CD4-positive, alpha-beta T cell (primary cell): ENCODE measurements at places on chromosomes 2 and 18. TPM values are rescaled to one million over a fixed set of nuclear protein-coding genes. Genes with fewer than 3 reads are reported as not detected.

- H3K27ac ChIP-seq: no peak overlapping the region
- no peak for DNase-seq
- no peaks in the 10 kb centered on the region for H3K27me3 ChIP-seq
These were observed 118.8 kb downstream of the LDLRAD4 start for GRCh38 chr18:13337369-13337768.

PLEKHA3 gene
- total RNA-seq: 20.1 TPM

RAD51AP2 gene
- not detected for total RNA-seq

DNA sequence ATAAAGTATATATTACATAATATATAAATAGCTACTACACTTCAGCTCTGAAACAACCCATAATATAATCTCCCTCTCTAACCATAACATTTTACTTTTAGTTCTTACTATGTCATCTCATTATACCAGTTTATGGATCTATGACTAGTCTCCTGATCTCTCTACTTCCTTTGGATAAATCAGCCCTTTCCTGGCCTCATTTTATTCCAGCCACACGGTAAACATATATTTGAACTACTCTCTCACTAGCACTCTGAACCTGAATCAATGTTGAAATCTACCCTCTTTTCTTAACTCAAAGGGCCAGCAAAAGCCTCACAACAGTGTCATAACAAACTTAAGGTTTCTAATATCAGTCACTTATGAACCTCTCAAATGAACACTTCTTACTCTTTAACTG, 62.6 kb downstream of the BAZ2B start:
- no peaks in the 10 kb centered on the region for H3K4me1 ChIP-seq
- H3K36me3 ChIP-seq: no peaks in the 10 kb centered on the region
- no peak for DNase-seq
- no peak overlapping the region for H3K4me3 ChIP-seq
- no peaks in the 10 kb centered on the region for H3K27me3 ChIP-seq

DNA sequence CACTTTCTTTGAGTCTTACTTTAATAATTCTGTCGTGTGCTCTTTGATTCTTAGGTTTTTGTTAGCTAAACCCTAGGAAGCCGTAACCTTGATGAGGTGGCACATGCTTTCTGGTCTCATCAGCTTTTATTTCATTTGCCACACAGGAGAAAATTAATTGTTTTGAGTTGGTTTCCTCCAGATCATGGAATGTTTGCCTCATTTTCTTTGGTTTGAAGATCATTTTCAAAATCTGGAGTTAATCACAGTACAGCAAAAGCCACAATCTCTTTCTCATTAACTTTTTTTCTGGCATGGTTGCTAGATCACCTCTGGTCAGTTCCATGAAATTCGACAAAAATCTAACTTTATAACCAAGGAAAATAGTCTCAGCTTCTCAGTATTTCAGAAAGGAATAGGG, 182.9 kb downstream of the MYO1B start:
- DNase-seq: no peak
- no peak overlapping the region for H3K27ac ChIP-seq
- H3K36me3 ChIP-seq: no peaks in the 10 kb centered on the region

CAPN14 gene
- total RNA-seq: 0.30 TPM

WDR35 gene
- total RNA-seq: 2.8 TPM

- no peaks in the 10 kb centered on the region for H3K4me1 ChIP-seq
- H3K36me3 ChIP-seq: no peaks in the 10 kb centered on the region
- DNase-seq: no peak
- no peak overlapping the region for H3K27ac ChIP-seq
- no peak overlapping the region for H3K4me3 ChIP-seq
- no peaks in the 10 kb centered on the region for H3K27me3 ChIP-seq
These were observed 32.3 kb downstream of the SCN9A start for GRCh38 chr2:166343467-166343866.

DNA sequence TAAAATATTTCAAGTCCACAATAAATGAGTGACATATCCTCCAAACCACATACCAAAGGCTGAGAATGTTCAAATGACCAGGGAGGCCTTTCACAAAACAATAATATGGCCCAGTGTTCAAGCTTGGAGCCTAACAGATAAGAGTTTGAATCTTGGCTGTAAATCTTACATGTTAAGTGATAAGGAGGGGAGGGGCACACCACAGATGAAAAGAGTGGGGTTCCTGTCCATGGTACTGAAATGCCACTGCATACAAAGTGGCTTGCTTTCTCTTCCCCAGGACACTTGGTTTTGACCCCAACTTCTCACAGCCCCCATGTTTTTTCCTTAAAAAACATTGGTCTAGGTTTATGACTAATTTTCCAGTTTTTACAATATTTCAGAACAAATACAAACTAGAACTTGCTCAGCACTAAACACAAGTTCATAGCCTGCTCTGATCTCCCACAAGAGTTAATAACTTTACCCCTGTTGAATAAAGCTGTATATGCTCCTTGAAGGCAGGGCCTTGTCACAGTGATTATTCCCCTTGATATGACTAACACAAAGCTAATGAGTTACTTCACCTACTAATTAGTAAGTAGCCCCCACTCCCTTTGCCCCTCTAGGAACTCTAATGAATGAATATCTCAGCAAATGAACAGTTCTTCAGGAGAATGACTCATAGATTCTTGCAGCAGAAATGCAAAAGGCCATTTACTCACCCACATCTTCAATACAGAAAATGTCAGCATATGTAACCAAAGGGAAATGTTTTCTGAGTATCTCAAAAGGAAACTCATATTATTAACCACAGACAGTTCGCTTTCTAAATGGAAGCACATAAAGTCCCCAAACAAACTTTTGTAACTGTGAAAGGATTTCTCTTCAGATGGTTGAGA, 142.2 kb downstream of the SATB2 start:
- DNase-seq: no peak
- H3K27me3 ChIP-seq: no peaks in the 10 kb centered on the region
- no peaks in the 10 kb centered on the region for H3K36me3 ChIP-seq
- H3K4me1 ChIP-seq: no peaks in the 10 kb centered on the region
- H3K4me3 ChIP-seq: no peak overlapping the region
- H3K27ac ChIP-seq: no peak overlapping the region

CACNB4 gene
- total RNA-seq: 0.20 TPM

FN1 gene
- 0.61 TPM for total RNA-seq

GRCh38 chr2:46812361-46813019, 103.1 kb downstream of the MCFD2 start:
- H3K36me3 ChIP-seq: no peaks in the 10 kb centered on the region
- DNase-seq: no peak
- no peak overlapping the region for H3K27ac ChIP-seq
- H3K27me3 ChIP-seq: no peaks in the 10 kb centered on the region
- no peak overlapping the region for H3K4me3 ChIP-seq
- H3K4me1 ChIP-seq: no peaks in the 10 kb centered on the region

GRCh38 chr2:60745761-60746160, 10.3 kb upstream of the PAPOLG start:
- no peak overlapping the region for H3K27ac ChIP-seq
- no peaks in the 10 kb centered on the region for H3K36me3 ChIP-seq
- H3K27me3 ChIP-seq: no peaks in the 10 kb centered on the region
- H3K4me3 ChIP-seq: no peak overlapping the region
- DNase-seq: no peak

POTEC gene
- not detected for total RNA-seq

DNA sequence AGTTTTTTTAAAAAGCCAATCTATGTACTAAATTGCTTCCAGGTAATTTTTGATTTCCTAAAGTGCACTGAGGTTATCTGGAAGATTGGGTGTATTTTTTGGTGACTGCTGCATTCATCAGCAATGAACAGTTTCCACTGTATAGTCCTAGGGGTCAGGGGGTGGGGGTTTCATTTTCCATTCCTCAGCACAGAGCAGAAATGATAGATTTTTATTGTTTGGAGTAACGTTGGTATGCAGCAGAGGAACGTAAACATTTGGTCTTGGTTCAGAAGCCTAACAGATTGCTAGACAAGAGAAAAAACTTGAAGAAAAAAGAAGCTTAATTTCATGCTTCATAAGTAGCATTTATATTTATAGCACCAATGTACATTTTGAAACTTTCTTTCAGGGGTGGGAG, 54.9 kb downstream of the ZCCHC2 start:
- peaks cover 51% of the 10 kb centered on the region for H3K36me3 ChIP-seq
- no peak for DNase-seq
- no peaks in the 10 kb centered on the region for H3K4me1 ChIP-seq
- H3K4me3 ChIP-seq: no peak overlapping the region
- no peaks in the 10 kb centered on the region for H3K27me3 ChIP-seq

DNA sequence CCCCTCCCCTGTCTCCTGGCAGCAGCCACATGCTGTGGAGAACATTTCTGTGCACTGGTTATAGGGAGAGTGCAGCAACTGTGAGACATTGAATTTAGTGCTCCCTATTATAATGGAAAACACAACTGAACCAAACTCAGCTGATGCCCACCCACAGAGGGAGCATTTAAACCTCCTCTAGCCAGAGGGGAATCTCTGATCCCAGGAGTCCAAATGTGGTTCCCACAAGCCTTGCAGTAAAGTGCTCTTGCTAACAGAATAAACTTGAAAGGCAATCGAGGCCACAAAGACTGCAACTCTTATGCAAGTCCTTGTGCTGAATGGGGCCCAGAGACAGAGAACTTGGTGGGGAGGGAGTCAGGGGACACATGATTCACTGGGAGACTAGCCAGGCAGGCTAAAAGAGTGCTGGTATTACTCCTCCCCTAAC, 638.8 kb upstream of the VRK2 start:
- H3K4me3 ChIP-seq: no peak overlapping the region
- H3K36me3 ChIP-seq: no peaks in the 10 kb centered on the region
- H3K27ac ChIP-seq: no peak overlapping the region
- H3K4me1 ChIP-seq: no peaks in the 10 kb centered on the region
- no peak for DNase-seq
- H3K27me3 ChIP-seq: no peaks in the 10 kb centered on the region

DNA sequence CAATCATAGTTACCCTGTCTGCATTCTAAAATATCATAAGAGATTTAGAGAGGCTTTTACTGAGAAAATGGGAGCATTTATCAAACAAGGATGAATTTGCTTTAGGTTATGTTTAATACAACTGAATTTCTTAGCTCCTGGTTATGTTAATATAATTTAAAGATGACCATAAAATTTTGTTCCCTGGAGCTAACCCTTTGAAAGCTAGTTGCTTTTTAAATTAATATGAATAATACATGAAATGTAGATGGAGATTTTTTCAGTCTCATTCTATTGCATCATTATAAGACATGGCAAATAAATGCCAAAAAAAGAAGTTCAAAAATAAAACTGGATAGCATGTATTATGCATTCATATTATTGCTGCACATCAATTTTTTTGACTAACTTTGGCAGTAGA, 344.1 kb upstream of the NXPH2 start:
- no peak overlapping the region for H3K4me3 ChIP-seq

GRCh38 chr18:8329186-8329771, 280.0 kb upstream of the RAB12 start:
- no peaks in the 10 kb centered on the region for H3K27me3 ChIP-seq
- H3K4me1 ChIP-seq: no peaks in the 10 kb centered on the region

- H3K27me3 ChIP-seq: peaks cover 9% of the 10 kb centered on the region
- no peaks in the 10 kb centered on the region for H3K36me3 ChIP-seq
- DNase-seq: no peak
- H3K27ac ChIP-seq: no peak overlapping the region
- no peak overlapping the region for H3K4me3 ChIP-seq
These were observed 59.4 kb upstream of the SIX2 start for GRCh38 chr2:45068571-45069140.

- H3K27me3 ChIP-seq: no peaks in the 10 kb centered on the region
- DNase-seq: no peak
- no peak overlapping the region for H3K27ac ChIP-seq
- H3K4me1 ChIP-seq: no peaks in the 10 kb centered on the region
These were observed 59.7 kb upstream of the SPOPL start for GRCh38 chr2:138441916-138442315.

- H3K27me3 ChIP-seq: peaks cover 2% of the 10 kb centered on the region
- H3K27ac ChIP-seq: no peak overlapping the region
- no peaks in the 10 kb centered on the region for H3K4me1 ChIP-seq
- no peak overlapping the region for H3K4me3 ChIP-seq
These were observed 17.8 kb upstream of the MPPE1 start for GRCh38 chr18:11925800-11926481.

CXCR4 gene
- 1,661 TPM for total RNA-seq

DNA sequence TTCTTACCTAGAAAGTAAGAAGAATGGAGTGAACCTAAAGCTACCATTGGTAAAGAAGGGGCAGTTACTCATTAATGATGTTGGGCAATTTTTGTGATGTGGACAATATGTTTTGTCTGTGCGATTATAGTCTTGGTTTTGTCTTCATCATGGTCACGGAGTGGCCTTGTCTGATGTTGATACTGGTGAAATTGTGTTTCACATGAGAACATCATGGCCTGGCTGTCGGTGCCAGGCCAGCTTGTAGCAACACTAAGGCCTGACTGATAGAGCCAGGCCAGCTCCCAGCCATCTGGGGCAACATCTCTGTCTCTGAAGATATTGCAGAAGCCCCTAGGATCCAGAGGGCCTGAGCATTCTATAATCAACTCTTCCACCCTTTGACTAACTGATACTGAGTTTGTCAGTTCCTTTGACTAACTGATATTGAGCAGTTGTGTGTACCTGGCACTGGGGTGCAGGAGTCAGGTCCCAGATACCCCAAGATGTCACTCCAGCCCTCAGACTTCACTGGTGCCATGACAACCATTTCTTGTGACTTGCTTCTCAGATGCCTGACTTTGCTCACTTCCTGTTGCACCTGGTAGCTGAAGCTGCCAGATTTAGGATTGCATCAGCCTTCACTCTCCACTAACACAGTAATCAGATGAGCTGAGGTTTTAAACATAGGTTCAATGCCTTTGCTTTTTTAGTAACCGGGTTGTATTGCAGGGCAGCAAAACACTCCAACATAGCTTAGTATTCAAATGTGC, 62.5 kb downstream of the RPIA start:
- peaks cover 15% of the 10 kb centered on the region for H3K36me3 ChIP-seq
- H3K4me1 ChIP-seq: peaks cover 44% of the 10 kb centered on the region
- DNase-seq: no peak
- no peaks in the 10 kb centered on the region for H3K27me3 ChIP-seq
- H3K4me3 ChIP-seq: no peak overlapping the region

PSTPIP2 gene
- total RNA-seq: 5.9 TPM
